ENCODE measurements at places on chromosomes 16 and 17.

DNA sequence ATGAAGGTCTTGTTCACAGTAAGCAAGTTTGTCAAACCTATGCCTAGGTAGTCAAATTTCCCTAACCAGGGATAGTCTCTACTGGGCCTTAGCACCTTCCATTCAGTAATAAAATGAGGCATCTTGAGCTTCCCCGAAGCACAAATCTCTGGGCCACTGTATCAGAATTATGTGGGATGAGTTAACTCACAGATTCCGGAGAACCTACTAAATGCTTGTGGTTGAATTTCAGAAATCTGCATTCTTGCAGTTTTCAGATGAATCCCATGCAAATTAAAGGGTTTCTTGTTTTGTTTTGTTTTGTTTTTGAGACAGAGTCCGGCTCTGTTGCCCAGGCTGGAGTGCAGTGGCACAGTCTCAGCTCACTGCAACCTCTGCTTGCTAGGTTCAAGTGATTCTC is 478.8 kb upstream of the HSBP1 start:
- no peak for DNase-seq

- DNase-seq: peak; percentile 2
Measured at GRCh38 chr16:65658787-65659220, 536.9 kb upstream of the CDH11 start.

DNA sequence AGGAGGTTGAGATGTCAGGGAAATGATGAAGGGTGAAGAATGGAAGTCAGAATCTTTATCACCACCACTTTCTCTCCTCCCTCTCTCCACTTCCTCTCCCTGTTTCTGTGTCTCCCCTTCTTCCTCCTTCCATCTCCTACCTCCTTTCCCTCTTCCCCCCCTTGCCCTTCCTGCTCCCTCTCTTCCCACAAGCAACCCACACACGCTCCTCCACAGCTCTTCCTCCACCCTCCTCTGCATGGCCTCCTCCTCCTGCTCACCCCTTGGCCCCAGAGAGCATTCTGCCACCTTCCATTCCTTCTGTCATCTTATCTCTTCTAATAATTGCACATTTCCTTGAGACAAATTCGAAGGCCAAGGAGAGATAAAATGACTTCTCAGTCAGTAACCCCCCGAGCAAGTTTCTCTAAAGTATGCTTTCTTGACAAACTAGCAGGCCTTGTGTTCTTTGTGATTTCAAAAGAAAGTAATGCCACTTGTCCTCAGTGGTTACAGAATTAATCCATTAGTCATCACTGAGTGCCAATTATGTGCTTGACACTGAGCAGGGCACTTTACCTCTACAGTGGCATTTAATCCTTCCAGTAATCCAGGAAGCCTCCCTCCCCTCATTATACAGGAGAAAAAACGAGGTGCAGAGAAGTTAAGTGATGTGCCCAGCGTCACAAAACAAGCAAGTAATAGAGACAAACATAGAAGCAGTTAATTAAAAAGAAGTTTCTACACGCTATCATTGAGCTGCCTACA is 72.3 kb upstream of the CCL1 start:
- no peak for DNase-seq

GRCh38 chr17:49616601-49617131 is 41.0 kb downstream of the NXPH3 start:
- no peak for DNase-seq

- no peak for DNase-seq
Measured at GRCh38 chr17:39816272-39816671, 47.8 kb downstream of the IKZF3 start.

Measured in NCI-H1694 treated with DMSO at 0.1 percent for 48 hours (cell line).